ENCODE measurements at places on chromosomes 6 and 20.

- DNase-seq: no peak
Measured at GRCh38 chr6:32118782-32119628, 9.0 kb downstream of the ATF6B start.

GRCh38 chr6:31042806-31043205 lies 32.5 kb downstream of the MUC22 start:
- no peak for DNase-seq

- DNase-seq: no peak
Measured at GRCh38 chr6:101728956-101729355, 335.4 kb downstream of the GRIK2 start.

DNA sequence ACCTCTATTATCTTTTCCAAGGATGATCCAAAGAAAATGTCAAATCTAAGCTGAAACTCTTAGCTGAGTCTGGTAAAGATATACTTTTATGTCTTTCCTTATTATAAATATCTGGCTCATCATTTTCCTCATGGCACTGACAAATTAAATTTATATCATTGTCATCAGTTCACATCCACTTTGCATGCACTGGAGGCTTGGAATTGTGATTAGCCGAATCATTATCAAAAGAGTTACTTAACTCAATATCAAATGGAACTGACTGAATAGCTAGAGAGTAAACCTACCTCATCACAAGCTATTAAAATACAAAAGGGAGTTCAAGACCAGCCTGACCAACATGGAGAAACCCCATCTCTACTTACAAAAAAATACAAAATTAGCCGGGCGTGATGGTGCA lies 713.9 kb upstream of the MARCKS start:
- no peak for DNase-seq

GRCh38 chr6:154284313-154284853 lies 72.2 kb downstream of the IPCEF1 start:
- DNase-seq: no peak

DNA sequence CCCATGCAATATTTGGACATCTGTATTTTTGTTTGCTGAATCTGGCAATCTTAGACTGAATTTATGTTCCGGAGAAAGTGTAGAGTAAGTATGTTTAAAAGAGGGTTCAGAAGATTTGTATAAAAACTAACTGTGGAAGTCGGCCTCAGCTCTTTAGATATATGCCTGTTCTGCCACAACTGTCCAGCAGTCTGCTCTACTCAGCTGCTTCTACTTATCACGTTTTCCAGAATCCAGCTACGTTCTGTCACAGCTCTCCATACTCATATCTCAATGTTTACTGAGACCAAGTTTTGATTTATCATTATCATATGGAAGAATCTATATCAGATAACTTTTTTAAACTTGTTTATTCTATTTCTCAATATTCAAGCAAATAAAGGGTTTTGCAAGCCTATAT lies 721.3 kb downstream of the EYS start:
- DNase-seq: no peak

GRCh38 chr6:133757335-133757734 lies 131.6 kb upstream of the TCF21 start:
- DNase-seq: no peak

- DNase-seq: no peak
Measured at GRCh38 chr6:158972241-158973233, 27.5 kb downstream of the RSPH3 start.

DNA sequence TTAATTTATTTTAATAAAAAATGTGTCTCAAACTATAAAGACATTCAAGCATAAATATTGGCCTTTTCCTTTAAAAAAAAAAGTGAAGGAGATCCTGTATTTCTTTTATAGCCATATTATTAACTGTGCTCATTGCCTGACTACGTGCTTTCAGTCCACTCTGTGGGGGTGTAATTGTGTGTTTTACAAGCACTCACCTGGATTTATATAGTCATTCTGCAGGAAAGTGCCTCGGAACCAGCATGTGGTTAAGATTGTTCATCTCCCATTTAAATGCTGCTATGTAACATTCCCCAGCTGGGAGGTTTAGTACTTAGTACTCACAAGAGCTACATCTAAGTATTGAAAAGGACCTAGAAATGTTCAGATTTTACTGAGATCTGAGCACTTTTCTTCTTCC lies 47.9 kb upstream of the SLC22A16 start:
- DNase-seq: no peak

- DNase-seq: no peak
Measured at GRCh38 chr6:113120224-113120581, 736.9 kb upstream of the MARCKS start.

- no peak for DNase-seq
Measured at GRCh38 chr20:20630551-20630950, 81.9 kb downstream of the RALGAPA2 start.

- no peak for DNase-seq
Measured at GRCh38 chr6:105593056-105593690, 190.3 kb upstream of the PREP start.

DNA sequence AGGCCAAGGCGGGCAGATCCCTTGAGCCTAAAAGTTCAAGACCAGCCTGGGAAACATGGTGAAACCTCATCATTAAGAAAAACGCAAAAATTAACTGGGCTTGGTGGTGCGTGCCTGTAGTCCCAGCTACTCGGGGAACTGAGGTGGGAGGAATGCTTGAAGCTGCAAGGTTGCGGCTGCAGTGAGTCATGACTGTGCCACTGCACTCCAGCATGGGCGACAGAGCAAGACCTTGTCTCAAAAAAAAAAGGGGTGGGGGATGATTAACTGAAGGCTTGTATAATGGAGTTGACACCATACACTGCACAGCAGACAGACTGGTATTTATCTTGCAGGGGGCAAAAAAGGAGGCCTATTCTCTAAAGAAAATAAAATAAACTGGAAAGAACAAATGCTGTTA lies 27.7 kb downstream of the SRPK1 start:
- DNase-seq: no peak

DNA sequence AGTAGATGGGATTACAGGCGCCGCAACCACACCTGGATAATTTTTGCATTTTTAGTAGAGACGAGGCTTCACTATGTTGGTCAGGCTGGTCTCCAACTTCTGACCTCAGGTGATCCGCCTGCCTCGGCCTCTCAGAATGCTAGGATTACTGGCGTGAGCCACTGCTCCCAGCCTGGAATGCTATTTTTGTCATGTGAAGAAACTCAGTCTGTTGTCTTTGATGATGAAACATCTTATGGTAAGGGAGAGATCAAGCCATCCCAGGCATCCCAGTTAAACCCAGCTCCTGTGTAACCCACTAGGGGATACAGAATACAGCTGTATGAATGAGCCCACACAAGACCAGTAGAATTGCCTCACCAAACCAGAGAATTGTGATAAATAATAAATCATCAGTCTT lies 83.6 kb upstream of the RBM24 start:
- DNase-seq: no peak

DNA sequence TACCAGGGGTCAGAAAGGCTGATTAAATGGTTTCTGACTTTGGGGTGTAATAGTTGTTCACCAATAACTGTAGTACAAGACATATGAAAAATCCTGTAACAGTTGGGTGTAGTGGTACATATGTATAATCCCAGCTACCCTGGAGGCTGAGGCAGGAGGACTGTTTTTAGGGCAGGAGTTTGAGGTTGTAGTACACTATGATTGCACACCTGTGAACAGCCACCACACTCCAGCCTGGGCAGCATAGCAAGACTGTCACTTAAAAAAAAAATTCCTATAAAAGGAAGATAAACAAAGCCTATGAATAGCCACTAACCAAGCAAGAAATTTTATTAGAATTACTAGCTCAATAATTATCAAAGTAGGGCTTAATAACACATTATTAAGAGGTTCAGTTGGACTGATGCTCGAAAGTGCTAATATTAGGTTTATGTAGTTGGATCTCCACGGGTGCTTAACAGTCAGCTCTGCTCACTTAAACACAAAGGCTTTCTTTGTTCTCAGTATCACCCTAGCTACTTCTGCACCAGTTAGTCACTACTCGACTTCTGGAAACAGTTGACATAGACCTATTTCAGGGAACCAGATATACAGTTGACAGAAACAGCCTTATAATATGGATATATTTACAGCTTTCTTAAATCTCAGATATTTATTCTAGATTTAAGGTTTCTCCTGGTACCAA lies 113.0 kb downstream of the MTFR2 start:
- no peak for DNase-seq

DNA sequence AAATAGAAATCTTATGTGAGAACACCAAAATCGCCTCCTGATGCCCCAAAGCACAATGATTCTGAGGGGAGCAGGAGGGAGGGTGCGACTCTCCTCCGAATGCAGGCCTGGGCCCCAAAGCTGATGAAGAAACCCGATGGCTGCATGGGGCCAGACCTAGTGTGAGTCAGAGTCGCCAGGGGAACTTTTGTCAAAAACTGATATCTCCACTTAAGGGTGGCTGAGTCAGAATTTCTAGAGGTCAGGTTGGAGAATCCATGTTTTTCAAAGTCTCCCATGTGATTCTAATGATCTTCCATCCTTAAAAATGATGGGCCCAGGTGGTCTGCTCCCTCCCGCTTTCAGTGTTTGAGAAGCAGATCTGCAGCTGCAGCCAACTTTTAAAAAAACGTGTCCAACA lies 172.8 kb downstream of the BACH2 start:
- DNase-seq: no peak

DNA sequence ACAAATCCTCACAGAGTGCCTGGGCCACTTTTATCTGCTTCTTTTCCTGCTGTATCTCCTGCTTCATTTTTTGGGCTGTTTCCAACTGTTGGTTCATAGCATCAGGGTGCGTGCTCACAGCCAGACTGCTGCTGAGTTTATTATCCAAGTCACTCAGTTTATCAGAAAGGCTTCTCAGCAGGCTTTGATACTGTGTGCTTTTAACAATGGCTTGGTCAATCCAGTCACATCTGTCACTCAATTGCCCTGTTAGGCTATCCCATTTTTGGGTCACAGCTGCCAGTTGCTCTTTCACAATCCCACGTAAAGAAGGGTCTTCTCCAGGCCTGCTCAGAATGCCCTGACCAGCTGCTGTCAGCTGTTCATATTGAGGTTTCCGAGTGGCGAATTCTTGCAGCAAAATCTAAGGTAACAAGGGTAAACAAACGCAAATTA lies 87.2 kb downstream of the DST start:
- DNase-seq: no peak

GRCh38 chr20:11204926-11205768 lies 531.3 kb upstream of the JAG1 start:
- DNase-seq: no peak

- DNase-seq: no peak
Measured at GRCh38 chr6:111976139-111976538, 77.8 kb upstream of the CCN6 start.

GRCh38 chr6:107666981-107667601 lies 157.0 kb downstream of the SCML4 start:
- no peak for DNase-seq

DNA sequence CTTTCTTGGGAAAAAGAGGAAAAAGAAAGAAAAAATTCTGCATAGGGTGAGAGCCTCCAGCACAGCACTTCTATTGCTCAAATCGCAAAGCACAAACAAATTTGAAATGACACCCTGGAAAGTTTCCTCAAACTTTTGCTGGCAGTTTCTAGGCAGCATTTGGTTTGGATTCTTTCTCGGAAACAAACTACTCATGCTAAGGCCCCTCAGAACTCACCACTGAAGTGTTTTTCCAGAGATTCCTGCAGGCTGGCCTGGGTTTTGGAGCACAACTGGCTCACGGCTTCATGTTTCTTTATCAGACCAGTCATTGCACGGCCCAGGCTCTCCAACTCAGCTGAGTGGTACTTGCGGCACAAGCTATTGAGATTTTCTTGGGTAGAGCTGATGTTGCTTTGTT lies 237.8 kb downstream of the SYNE1 start:
- DNase-seq: peak; percentile 80

DNA sequence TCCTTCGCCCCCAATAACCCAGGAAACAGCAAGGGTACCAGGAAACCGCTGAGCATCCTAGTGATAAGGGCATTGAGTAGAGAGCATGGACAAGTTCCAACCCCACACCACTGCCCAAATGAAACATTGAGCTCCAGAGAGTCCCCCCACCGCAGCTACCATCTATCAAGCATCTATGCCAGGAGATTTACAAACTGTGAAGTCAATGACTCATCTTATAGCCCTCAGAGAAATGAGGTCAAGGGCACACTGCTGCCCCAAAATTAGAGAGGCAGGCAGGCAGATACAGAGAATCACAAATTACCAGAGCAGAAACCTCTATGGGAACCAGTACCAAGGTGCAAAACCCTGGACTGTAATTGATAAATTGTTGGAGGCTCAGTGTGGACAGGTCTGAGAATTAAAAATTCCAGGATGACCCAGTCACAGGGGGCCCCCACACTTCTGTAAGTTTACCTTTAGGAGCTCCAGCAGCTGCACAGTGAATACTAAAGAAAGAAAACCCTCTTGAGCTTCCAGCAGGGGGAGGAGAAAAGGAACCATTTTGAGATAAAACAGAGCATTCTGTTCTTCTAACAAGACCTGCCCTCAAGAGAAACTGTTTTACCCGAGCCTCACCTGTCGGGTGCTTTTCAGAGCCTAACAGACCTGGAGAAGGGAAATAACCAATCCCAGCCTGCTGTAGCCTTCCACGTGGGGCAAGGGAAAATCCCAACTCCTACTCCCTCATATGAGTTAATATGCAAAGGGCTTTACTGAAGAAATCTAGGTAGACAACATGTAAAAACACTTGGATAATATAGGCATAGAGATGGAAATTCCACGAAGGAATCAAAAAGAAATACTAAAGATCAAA lies 118.0 kb upstream of the ARID1B start:
- no peak for DNase-seq

GRCh38 chr6:160789263-160790027 lies 87.4 kb downstream of the PLG start:
- no peak for DNase-seq

DNA sequence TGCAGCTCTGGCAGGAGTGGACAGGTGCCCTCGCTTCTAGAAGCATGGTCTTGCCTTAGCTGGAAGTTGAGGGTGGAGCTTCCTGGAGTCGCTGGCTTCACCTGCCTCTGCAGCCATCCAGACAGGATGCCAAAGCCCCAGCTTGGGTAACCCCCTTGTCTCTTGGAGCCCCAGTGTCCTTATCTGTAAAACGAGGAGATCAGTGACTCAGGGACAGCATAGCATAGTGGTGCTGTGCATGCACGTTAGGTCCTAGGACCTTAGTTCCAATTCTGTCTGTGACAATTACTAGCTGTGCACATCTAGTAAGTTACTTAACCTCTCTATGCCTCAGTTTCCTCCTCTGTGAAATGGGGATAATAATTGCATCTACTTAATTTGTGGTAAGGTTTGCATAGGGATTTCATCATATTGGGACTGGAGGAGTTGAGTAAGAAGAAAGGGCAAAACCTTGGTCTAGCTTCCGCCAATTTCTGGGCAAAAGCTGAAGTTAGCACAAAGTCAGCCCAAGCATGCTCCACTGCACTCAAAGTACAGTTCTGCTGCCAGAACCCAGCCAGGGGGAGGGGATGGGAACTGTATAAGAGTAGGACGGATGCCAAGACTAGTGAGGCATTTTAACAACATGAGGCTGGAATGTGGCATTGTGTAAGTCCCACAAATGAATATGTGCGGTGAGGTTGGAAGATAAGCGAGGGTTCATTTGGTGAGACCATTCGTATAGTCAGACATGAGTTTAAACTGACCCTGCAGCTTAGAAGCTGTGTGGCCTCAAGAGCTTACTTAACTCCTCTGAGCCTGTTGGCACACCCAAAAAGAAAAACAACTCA lies 24.5 kb downstream of the TOX2 start:
- DNase-seq: no peak
